ENCODE measurements at places on chromosomes 2 and 18.

DNA sequence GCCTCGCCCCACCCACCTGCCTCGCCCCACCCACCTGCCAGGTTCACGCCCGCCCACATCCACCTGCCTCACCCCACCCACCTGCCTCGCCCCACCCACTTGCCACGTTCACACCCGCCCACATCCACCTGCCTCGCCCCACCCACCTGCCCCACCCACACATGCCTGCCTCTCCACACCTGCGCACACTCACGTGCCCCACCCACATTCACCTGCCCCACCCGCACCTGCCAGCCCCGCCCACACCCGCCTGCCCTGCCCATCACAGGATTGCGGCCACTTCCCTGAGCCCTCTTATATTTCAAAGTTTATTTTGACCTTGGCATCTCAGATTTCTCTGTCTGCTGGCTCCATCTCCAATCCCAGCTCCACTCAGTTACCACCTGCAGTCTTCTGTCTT is 217.5 kb upstream of the SOX11 start:
- DNase-seq = no peak

- DNase-seq = peak; percentile 87
Observed at GRCh38 chr2:165469417-165469816, at the start of gene CSRNP3. TSS of gene CSRNP3 (plus strand) at chr2:165469698. CDS start at chr2:165595066, 125,368 bp downstream.

GRCh38 chr2:25473758-25474340 is 132.1 kb upstream of the DNMT3A start:
- no peak for DNase-seq

GRCh38 chr2:46967990-46968647 is 52.5 kb upstream of the MCFD2 start:
- peak; percentile 95 for DNase-seq

GRCh38 chr2:7281231-7282201 is 364.3 kb downstream of the RNF144A start:
- no peak for DNase-seq

- no peak for DNase-seq
Observed at GRCh38 chr2:62110415-62111025, 85.4 kb upstream of the B3GNT2 start.

- no peak for DNase-seq
Observed at GRCh38 chr2:147135376-147135775, 709.5 kb upstream of the ACVR2A start.

DNA sequence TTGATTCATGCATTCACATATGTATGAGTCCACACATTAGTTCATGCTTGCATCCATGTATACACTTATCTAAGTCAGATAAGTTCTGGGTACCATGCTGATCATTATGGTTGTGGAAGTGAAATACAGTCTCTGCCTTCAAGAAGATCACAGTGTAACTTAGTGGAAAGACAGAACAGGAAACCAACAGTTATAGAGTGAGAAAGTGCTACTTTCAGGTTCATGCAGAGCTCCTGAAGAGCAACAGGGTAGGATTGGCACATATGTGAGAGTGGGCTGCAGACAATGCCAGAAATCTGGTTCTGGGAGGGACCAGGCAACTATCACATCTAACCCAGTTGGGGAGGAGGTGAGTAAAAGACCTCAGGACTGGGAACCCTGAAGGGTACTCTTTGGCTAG is 35.4 kb upstream of the PGAP1 start:
- no peak for DNase-seq

DNA sequence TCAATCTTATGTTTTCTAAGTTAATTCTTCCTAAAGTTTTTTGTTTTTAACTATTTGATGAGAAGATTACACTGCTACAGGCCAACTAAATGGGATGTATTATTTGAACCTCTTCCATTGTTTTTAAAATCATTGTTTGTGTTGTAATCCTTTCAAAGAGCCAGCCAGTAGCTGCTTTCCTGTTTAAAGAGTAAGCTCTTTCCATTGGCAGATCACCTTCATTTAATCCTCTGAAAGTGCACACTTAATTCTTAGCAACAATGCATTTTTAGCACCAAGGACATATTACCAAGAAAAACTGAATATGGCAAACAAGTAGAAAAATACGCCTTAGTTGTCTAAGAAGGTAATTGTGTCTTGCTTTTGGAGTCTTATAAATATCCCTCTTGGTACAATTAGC is 54.0 kb downstream of the MEIS1 start:
- no peak for DNase-seq

GRCh38 chr2:96534141-96534540 is 2.4 kb upstream of the ARID5A start:
- DNase-seq = no peak

- peak; percentile 99 for DNase-seq
Observed at GRCh38 chr18:23719634-23720201, 30.5 kb downstream of the LAMA3 start.

GRCh38 chr2:180319586-180320405 is 312.7 kb upstream of the CWC22 start:
- DNase-seq = no peak

DNA sequence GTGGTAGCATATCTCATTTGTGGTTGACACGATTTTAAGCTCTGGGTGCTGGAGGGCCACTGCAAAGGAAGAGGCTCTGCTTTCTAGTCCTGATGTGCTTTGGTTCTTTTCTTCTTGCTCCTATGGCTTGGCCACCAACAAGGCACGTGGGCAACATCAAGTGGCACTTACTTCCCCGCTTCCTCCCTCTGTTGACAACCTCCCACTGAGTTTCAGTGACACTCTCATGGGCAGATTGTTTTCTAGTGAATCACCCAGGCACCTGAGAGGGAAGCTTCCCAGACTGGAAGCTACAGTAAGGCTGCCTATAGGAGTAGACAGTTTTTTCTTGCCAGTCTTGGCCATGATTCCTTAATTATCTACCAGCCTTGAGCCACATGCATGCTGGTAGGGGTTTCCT is 89.0 kb downstream of the NBAS start:
- DNase-seq = no peak

DNA sequence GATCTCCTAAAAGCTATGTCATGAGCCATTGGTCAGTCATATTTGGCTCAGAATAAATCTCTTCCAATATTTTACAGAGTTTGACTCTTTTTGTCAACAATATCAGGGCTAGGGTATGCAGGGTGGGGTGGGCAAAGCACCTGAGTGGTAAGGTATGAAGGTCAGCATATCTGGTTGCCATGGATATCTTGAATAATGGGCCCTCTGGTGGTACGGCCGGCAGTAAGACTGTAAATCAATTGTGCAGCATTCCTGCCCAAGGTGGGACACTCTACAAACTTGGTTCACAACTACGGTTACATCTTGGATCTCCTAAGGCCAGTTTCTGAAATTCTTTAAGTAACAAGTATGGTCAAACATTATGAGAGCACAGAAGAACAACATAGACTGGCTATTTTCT is 119.6 kb downstream of the SPOPL start:
- no peak for DNase-seq

DNA sequence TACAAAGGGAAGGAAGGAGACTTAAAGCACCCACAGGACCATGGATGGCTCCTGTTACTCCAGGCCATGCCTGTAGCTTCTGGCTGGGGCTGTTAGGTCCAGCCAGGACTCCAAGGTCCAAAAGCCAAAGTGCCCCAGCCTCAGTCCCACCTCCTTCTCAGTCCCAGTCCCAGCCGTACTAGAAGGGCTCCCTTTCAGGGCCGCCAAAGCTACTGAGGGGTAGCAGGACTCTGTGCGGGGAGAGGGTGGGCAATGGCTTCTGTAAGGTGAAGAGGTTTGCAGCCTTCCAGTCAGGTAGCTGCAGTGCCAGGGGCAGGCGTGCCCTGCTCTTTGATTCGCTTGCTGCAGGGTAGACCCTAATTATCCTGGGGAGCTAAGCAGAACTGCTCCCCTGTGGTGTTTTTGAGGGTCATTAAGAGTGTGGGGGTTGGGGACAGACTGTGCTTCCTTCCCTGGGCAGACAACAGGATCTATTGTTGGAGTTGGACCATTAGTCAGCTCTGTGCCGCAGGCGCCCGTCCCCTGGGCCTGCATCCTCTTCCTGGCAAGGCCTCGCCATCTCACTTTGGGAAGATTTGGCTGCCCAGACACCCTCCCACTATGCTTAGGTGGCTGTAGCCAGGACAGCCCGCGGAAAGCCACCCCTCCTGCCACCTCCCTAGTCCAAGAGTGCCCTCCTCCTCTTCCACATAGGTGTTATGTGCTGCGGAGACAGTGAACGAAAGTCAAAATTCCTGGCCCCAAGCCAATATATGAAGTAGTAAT is 118.8 kb downstream of the ZBTB7C start:
- DNase-seq = no peak

- DNase-seq = no peak
Observed at GRCh38 chr2:10533811-10534321, 85.7 kb upstream of the ODC1 start.

- DNase-seq = no peak
Observed at GRCh38 chr2:11904029-11904428, 157.6 kb downstream of the LPIN1 start.

DNA sequence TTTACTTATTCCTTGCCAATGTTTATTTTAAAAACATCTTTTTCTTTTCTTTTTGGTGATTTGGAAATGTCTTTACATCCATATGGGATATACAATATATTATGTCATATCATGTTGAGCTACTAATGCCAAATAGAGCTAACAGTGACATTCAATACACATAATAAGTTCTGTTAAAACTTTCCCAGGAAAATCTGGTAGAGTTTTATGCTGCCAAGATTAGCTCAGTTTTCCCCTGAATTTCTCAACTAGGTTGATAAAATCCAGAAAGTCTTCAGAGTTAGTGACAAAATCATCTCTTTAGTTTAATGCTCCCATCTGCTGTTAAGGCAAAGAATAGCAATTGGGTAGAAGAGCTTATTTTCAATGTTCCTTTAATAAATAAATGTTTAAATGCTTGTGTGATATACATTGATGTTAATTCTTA is 9.9 kb downstream of the COL3A1 start:
- DNase-seq = peak; percentile 84

DNA sequence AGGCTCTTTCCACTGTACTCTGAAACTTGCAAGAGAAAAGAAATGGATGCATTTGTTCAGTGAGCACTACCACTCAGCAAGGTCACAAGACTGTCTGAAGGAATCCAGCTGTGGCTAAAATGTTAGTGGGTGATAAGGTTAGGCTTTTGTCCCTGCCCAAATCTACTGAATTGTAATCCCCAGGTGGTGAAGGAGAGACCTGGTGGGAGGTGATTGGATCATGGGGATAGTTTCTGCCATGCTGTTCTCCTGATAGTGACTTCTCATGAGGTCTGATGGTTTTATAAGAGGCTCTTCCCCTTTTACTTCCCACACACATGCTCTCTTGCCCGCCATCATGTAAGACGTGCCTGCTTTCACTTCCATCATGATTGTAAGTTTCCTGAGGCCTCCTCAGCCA is 68.2 kb downstream of the ZNF385B start:
- no peak for DNase-seq

- DNase-seq = no peak
Observed at GRCh38 chr18:22847867-22848451, 85.2 kb upstream of the RBBP8 start.

- peak; percentile 80 for DNase-seq
Observed at GRCh38 chr2:106995556-106995955, 109.6 kb upstream of the ST6GAL2 start.

DNA sequence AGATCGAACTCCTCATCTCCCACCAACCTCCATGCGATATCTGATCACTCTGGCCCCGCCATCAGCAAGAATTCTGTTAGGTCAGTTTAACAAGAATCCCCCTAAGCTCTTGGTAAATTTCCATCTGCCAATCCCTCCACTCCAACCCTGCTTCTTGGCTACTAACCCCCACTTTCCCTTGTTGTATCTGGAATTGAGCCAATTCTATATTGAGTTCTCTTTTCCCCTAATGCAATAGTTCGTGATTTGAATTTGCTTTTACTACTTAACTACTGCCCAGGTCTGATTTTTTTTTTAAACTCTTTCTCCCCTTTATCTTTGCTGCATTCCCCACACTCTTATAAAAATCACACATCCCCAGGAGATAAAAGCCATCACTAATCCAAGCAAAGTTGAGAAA is 159.3 kb upstream of the STK17B start:
- no peak for DNase-seq

GRCh38 chr2:15733867-15734673 is 142.4 kb downstream of the DDX1 start:
- DNase-seq = peak; percentile 36

DNA sequence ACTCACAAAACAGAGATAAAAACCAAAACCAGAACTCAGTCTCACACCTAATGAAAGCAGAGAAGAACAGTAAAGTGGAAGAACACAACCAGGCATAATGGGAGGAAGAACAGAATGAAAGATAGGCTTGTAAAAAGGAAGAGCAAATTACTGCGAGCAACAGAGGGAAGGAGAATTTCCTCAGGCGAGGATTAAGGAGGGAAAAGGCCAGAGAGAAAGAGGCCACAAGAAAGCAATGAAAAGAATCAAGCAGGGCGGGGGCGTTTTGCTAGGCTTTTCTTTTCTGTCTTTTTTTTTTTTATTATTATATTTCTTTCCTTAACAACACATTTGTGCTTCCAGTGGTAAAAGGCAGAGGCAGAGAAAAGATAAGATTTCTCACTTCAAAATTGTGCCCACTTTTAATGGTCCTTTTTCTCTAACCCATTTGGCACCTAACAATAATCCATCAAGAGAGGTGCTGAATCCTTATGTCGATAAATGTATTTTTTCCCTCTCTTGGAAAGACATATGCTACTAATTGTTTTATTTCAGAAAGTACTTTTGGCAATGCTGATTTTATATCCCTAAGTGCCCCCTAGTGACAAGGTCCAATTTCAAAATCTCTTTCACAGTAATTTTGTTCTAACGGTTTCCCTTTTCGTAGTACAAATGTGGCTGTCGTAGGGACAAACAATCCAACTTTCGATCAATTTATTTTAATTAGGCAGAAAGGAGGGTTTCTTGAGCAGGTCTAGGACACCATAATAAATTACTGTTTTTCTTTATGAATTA is 138.7 kb upstream of the AQP4 start:
- DNase-seq = peak; percentile 28

GRCh38 chr2:15640261-15640711 is 48.6 kb downstream of the DDX1 start:
- DNase-seq = peak; percentile 79

DNA sequence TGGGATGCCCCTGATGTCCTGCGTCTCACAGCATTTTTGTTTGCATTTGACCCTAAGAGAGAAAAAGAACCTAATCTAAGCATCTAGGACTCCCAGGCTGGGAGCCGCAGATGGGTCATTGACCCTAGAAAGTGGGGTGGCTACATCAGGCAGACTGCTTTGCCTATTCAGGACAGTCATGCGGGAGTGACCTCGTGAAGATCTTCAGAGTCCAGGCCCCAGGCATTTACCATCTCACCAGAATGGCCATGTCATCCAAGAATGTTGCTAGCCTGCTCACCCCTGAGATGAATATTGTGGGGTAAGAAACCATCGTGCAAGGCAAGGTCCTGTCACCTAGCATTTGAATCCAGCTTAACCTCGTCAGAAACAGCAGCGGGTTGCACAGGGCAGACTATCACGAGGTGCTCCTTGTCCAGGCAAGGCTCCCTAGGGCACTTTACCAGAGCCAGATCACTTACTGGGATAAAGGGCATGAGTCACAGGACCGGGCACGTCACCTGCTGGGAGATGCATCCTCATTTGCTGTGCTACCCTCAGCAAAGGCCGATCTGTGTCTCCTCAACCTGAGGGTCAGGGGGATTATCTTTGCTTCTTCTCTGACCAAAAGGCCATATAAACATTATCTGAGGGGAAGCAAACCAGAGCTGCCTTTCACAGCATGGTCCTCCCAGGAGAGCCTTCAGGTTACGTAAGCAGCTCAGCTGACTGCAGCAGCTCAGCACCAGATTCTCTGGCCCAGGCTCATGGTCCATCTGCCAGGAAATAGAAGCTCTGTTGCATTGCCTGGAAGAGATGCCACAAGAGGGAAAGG is 162.3 kb downstream of the ACKR3 start:
- peak; percentile 90 for DNase-seq
